ENCODE measurements at places on chromosomes 6 and 20.

- no peak for DNase-seq
These were observed 109.0 kb downstream of the RALGAPA2 start for GRCh38 chr20:20603339-20603990.

- no peak for DNase-seq
These were observed 72.9 kb upstream of the SCP2D1 start for GRCh38 chr20:18740726-18741125.

DNA sequence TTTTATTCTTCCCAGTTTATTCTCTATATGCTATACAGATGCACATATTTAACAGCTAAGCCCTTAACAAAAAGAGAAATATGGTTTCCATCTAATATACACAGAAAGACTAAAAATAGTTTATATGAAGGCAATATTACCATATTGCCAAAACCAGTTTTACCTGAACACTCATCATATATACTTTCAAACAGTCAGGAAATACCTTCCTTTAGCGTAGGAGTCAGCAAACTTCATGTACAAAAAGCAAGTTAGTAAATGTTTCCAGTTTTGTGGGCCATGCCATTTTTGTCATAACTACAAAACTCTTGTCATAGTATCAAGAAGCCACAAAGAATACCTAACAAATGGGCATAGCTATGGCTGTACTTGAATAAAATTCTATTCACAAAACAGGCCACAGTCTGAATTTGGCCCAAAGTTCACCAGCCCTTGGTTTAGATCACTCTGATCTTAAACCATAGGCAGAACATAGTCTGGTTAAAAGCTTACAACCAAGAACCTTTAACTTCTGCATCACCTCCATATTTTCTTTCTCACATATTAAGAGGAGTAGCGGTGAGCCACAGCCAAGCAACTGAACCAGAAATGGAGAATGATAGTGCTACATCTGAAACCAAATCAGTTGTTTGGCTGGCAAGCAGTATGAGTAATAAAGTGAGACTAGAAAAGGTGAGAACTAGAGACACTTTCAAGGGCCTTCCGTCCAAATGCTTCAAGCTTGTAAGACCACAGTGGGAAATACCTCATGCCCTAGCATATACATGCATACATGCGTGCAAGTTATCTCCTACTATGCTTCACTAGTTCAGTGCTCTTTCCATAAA, 116.6 kb downstream of the PTPRK start:
- DNase-seq, result no peak

DNA sequence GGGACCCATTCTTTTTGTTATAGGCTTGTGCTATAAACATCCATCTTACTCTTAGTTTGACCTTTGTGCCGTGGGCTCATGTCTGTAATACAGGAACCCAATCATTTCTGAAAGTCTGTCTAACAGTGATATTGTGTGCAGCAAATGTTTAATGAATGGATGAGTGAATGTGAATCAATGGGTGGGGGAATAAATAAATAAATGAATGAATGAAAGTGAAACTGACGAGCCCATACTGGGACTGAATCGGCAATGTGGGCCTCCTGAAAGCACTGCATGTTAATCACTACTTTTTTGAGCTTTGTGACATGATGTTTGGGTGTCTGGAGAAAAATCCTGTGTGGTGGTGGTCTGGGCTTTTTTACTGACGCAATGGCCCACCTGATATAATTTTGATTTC, 175.0 kb downstream of the GMPR start:
- no peak for DNase-seq

GRCh38 chr6:165684333-165684732, 21.3 kb upstream of the PDE10A start:
- DNase-seq, result no peak

DNA sequence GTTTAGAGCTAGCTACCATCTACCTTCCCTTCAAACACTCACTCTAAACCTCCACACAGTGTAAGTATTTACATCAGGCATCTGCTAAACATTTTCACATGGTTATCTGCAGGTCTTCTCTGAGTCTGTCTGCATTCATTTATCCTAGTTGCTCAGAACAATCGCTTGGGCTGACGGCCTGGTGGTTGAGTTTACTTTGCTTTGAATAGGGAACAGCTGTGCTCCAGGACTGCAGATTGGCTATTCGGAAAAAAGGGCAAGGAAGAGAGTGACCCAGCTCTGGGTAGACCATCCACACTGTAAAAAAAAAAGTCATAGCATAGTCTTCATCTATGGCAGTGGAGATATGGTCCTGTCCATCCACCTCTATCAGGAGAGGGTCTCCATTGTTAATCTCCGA, 115.3 kb upstream of the ESR1 start:
- no peak for DNase-seq

DNA sequence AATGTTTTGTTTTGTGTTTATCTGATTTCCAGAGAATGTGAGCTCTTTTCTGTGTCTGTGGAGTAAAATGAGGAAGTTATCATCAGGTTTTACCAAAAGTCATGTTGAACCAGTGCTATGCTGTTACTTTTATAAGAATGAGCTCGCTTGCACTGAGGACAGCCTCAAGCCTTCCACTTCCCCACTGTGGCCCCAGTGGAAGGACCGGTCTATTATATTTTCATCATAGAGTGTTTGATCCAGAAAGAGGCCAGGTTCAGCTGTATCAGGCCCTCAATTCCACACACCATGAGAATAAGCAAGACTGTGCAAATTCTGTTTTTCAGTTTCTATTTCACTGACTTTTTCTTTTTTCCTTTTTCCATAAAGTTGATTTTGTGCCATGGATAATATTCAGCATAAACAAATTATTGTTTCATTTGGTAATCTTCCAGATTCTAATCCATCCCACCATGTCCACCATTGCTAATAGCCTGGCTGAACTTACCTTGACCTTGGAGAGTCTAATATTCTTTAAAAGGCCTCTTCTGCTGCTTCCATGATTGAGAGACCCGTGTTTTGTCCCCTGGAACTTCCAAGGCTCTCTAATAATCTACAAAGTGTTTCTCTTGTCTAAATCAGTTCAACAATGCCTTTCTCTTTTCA, 286.2 kb downstream of the THBS2 start:
- no peak for DNase-seq

- DNase-seq, result no peak
These were observed 169.0 kb upstream of the MCHR2 start for GRCh38 chr6:100163035-100163434.

- no peak for DNase-seq
These were observed 1956.6 kb upstream of the DEFB115 start for GRCh38 chr20:29300579-29301551.

- DNase-seq, result no peak
These were observed 72.5 kb downstream of the TNFRSF21 start for GRCh38 chr6:47237196-47237595.

DNA sequence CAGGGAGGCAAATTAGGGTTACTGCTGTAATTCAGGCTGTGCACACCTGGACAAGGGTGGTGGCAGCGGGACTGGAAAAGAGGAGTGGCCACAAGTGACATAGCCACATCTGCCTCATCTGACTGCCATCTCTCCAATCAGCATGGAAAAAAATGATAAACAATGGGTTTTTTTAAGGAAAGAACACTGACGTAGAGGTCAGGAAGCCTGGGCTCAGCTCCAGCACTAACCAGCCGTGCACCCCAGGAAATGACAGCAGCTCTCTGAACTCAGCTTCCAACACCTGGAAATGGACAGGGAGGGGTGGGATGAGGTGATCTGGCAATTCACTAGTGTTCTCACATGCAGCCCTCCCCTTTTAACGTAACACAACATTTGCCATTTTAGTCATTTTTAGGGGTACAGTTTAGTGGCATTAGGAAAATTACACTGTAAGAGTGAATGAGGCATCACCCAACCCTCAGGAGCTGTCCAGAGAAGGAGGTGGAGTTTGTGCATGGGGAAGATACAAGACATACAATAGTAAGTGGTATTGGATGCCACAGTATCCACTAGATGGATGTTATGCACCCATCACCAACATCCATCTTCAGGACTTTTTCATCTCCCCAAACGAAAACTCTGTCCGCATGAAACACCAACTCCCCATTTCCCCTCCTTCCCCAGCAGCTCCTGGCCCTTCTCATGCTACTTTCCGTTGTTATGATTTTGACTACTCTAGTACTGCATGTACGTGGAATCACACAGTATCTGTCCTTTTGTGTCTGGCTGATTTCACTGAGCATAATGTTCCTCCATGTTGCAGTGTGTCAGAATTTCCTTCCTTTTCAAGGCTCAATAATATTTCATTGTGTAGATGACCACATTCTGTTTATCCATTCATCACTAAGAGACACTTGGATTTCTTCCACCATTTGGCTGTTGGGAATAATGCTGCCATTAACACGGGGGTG, 215.5 kb upstream of the ECI2 start:
- peak; percentile 39 for DNase-seq

DNA sequence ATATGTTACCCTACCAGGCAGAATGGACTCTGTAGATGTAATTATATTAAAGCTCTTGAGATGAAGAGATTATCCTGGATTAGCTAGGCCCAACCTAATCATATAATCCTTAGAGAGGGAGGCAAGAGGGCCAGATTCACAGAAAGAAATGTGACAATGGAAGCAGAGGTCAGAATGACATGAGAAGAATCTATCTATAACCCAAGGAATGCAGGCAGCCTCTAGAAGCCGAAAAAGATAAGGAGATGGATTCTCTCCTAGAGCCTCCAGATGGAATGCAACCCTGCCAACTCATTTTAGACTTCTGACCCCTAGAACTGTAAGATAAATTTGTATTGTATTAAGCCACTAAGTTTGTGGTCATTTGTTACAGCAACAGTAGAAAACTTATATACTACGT, 12.3 kb downstream of the PXT1 start:
- no peak for DNase-seq

DNA sequence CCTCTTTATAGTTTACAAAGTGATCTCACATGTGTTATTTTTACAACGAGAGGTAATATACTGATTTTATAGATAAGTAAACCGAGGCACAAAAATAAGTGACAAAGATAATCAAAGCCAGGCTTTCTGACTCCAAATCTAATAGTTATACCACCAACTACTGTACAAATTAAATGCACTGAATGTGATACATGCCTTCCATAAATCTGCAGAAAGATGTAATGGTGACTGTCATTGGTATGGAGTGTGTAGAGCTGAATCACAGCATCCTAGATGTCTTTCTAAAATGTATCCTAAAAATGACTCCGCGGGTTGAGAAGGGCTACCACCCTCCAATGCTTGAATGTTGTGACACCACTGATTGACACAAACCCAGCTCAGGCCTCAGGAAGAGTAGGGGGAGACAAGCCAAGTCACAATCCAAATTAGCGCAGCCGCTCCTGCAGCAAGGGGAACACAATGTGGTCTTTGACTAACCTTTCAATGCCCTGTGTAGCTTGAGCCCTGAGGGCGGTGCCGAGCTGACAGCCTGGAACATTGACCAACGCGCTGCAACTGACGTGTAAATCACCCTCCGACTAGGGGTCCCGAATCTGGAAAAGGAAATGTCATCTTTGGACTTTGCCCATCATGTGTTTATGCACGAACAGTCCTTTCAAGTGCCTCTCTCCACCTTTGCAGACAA, 136.8 kb downstream of the OLIG3 start:
- no peak for DNase-seq

DNA sequence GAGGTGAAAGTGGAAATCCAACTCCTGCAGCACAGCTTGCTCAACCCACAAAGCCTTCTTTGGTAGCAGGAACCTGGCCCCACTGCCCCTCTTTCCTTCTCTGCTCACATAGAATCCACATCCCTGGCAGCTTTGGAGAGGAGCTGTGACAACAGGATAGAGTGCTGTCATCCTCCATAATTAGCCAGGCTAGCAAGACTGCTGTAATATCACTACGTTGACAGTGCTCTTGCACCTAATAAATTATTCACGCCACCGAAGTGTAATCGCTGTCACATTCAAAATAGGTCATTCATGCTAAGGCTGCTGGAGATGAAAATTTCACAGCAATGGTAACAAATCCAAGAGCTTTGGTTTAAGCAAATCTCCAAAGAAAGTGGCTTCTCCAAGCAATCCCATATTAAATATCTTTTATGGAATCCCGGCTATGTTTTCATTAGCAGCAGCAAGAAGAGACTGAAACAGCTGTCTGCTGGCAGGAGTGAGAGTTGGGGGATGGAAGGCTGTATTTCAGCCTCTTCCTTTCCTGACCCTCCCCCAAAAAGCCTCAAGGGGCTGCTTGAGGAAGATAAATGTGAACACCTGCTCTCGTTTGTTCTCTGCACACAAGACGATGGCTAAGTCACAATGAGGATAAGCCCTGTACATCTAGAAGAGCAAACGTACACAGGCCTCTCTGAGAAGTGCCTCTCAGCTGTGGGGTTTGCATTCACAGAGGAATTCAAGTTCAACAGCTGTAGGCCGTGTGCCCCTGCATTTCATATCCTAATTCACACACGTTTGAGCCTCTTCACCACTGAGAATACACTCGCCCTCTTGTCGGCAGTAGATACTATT, 16.5 kb downstream of the RIPOR2 start:
- no peak for DNase-seq

DNA sequence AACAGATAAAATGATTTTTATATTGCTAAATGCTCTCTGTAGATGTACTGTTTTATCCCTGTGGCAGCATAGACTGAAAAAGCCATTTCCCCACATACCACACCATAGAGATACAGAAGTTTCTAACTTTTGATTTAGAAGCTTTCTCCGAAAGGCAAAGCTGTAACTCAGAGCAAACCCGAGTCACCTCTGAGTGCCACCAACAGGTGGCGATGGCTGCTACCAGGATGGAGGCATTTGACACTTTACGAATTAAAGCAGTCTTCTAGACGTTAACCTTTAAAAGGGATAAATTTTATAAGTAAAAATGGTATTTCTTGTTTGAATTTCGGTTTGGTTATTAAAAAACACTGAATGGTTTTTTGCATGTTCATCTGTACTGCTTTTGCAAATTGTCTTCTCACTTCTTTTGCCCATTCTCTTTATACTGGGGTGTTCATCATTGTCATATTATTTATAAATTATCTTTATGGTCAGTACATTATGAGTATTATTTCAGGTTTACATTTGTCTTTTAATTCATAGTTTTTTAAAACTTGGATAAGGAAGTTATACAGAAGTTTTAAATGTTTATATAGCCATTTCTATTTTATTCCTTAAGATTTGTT, 201.0 kb upstream of the CEP162 start:
- DNase-seq, result peak; percentile 71

GRCh38 chr6:159727717-159728445, 575 bp downstream of the WTAP start:
- DNase-seq, result no peak

GRCh38 chr20:13771853-13772453, 12.8 kb downstream of the ESF1 start:
- DNase-seq, result no peak

DNA sequence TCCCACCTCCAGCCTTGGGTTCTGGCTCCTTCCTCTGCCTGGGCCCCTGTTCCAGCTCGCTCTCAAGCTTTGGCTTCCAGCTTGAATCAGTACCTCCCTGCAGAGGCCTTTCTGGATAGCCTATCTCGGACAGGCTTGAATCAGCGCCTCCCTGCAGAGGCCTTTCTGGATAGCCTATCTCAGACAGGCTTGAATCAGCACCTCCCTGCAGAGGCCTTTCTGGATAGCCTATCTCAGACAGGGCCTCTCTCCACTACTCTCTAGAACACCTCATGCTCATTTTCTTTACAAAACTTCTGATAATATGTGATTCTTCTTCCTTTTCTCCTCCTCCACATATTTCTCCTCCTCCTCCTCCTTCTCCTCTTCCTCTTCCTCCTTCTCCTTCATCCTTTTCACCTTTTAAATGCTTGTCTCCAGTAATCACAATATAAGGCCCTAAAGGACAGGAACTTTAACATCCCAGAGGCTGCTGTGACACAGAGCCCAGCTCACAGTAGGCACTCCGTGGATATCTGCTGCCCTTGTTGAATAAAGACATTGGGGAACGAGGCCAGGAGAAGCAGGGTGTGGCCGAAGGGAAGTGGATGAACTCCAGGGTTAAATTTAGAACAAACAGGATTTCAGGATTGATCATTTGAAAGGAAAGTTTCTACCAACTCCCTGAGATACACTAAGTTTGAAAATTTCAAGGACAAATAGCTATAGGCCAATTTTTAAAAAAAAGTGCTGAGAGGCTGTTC, 9.3 kb upstream of the RPS6KA2 start:
- DNase-seq, result no peak
